ENCODE measurements at places on chromosomes 1 and 21. TPM values are rescaled to one million over a fixed set of nuclear protein-coding genes. Genes with fewer than 3 reads are reported as not detected.

DNA sequence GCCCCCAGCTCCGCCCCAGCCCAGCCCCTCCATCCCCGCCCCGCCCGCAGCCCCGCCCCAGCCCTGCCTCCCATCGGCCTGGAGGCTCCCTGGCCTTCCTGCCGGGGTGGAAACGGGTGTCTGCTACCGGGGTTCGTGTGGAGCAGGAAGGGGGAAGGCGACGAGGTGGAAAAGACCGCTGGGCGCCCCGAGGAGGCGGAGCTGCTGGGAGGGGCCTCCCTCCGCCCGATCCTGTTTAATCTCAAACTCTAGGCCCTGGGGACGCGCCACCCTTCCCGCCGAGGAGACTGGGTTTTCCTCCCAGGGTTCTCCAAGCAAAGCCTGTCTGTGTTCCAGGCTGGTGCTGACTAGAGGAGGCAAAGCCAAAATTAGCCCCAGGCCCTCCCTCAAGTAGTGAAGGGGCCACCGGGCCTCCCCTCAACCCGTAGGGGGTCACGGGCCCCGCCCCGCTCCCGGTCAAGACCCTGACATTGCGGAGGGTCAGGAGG lies 16.2 kb upstream of the TTLL10 start:
- peak overlapping the region; percentile 98 for H3K27ac ChIP-seq
- H3K4me3 ChIP-seq = peak overlapping the region; percentile 81
- DNase-seq = peak; percentile 90
- H3K4me1 ChIP-seq = peaks cover 15% of the 10 kb centered on the region
- H3K36me3 ChIP-seq = no peaks in the 10 kb centered on the region
- H3K27me3 ChIP-seq = peaks cover 25% of the 10 kb centered on the region

DNA sequence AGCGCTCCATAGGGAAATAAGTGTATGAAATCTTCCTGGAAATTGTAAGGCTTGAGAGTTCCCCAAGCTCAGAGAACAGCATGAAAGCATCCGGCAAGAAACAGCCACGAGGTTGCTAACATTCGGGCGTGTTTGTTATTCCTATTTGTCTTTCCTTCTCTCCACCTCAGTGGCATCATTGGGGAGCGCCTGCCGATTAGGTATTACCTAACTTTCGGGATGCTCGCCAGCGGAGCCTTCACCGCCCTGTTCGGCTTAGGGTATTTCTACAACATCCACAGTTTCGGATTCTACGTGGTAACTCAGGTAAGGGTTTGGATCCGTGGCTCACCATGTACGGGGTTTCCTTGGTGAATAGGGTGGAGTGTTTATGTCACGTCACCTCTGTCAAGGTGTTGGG lies 25.7 kb downstream of the SLC37A1 start:
- H3K4me3 ChIP-seq = no peak overlapping the region
- H3K36me3 ChIP-seq = peaks cover 23% of the 10 kb centered on the region
- no peaks in the 10 kb centered on the region for H3K27me3 ChIP-seq

DNA sequence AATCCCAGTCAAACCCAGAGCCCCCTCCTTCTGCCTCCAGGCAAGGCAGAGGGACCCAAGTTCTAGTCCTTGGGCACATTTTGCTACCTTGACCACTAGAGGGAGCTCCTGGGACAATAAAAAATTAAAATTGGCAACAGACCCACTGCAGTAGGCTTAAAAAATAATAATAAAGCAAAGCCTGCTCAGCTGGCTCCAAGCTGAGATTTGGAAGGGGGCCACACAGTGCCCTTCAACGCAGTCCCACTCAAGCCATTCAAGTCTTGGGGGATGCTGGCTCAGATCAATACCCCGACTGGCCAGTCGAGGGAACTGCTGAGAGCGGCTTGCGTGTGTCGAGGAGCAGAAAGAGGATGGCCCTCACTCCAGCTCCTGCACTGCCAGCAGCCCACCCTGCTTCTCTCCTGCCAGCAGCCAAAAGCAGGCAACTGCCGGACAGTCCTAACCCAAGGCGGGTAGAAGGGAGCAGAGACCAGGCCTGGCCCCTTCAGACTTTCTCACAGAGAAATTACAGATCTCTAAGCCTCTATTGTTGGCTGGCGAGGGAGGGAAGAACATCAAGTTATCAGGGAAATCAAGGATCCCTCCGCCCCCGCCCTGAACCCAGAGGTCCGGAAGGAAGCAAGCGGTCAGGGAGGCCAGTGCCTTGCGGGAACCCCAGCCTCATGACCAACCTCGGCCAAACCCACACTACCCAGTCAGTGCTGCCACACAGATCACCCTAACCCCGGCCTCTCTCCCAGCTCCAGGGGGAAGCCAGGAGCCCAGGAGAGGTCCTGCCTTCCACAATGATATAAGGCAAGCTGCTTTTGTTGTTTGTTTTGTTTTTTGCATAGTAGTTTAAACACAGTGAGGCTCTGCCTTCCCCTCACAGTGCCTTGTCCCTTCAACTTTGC lies 4.9 kb upstream of the ALDH4A1 start:
- peak; percentile 53 for DNase-seq
- no peaks in the 10 kb centered on the region for H3K27me3 ChIP-seq
- peak overlapping the region; percentile 82 for H3K27ac ChIP-seq
- H3K4me3 ChIP-seq = peak overlapping the region; percentile 14

- peak overlapping the region; percentile 90 for H3K27ac ChIP-seq
- H3K36me3 ChIP-seq = peaks cover 23% of the 10 kb centered on the region
- peak overlapping the region; percentile 47 for H3K4me3 ChIP-seq
- DNase-seq = no peak
- peaks cover 31% of the 10 kb centered on the region for H3K4me1 ChIP-seq
Measured at GRCh38 chr1:155166051-155166470, 7.0 kb downstream of the KRTCAP2 start.

- no peaks in the 10 kb centered on the region for H3K36me3 ChIP-seq
- no peak overlapping the region for H3K4me3 ChIP-seq
- DNase-seq = no peak
- peak overlapping the region; percentile 38 for H3K27ac ChIP-seq
Measured at GRCh38 chr21:46095814-46096595, 1.9 kb upstream of the COL6A2 start.

GRCh38 chr1:174556392-174556791 lies 108.6 kb downstream of the GPR52 start:
- no peaks in the 10 kb centered on the region for H3K36me3 ChIP-seq
- peaks cover 11% of the 10 kb centered on the region for H3K4me1 ChIP-seq
- DNase-seq = no peak
- no peaks in the 10 kb centered on the region for H3K27me3 ChIP-seq
- no peak overlapping the region for H3K27ac ChIP-seq

GRCh38 chr1:24186711-24186992 lies 437 bp downstream of the IFNLR1 start:
- H3K27ac ChIP-seq = peak overlapping the region; percentile 66
- H3K27me3 ChIP-seq = peaks cover 36% of the 10 kb centered on the region
- no peaks in the 10 kb centered on the region for H3K36me3 ChIP-seq
- H3K4me1 ChIP-seq = peaks cover 18% of the 10 kb centered on the region
- no peak for DNase-seq
- peak overlapping the region; percentile 72 for H3K4me3 ChIP-seq

GRCh38 chr1:228913626-228914414 lies 178.5 kb downstream of the RHOU start:
- H3K27me3 ChIP-seq = no peaks in the 10 kb centered on the region
- no peak for DNase-seq
- H3K36me3 ChIP-seq = no peaks in the 10 kb centered on the region
- peaks cover 9% of the 10 kb centered on the region for H3K4me1 ChIP-seq

- H3K36me3 ChIP-seq = no peaks in the 10 kb centered on the region
- H3K4me3 ChIP-seq = no peak overlapping the region
- peaks cover under 1% of the 10 kb centered on the region for H3K27me3 ChIP-seq
- peak; percentile 32 for DNase-seq
- peaks cover 11% of the 10 kb centered on the region for H3K4me1 ChIP-seq
Measured at GRCh38 chr1:54125386-54126070, 27.3 kb downstream of the CDCP2 start.

DNA sequence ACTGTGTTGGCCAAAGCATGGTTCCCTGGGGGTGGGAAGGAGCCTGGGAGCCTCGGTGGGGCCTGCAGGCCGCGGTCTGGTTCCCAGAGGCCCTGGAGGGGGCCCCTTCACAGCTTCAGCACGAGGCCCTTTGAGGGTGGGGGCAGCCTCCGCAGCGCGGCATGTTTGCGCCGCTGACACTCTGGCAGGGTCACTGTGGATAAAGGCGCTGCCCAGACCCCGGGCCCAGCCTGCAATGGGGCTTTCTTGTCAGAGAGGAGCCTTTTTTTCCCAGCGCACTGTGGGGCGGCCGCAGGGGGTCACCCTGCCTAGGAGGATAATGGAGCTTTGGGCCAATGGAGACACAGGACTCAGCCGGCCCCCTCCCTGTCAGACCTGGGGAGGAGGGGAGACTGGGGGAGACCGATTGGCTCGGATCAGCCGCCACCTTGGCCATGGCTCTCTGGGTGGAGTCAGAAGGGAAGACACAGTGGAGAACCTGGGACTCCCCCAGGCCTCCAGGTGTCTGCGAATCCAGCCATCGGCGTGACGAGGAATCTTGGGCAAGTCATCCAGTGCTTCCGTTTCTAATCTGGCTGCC lies 26.0 kb downstream of the EPHB2 start:
- no peaks in the 10 kb centered on the region for H3K4me1 ChIP-seq
- no peak overlapping the region for H3K4me3 ChIP-seq
- no peak for DNase-seq
- H3K27ac ChIP-seq = no peak overlapping the region
- no peaks in the 10 kb centered on the region for H3K36me3 ChIP-seq

DNA sequence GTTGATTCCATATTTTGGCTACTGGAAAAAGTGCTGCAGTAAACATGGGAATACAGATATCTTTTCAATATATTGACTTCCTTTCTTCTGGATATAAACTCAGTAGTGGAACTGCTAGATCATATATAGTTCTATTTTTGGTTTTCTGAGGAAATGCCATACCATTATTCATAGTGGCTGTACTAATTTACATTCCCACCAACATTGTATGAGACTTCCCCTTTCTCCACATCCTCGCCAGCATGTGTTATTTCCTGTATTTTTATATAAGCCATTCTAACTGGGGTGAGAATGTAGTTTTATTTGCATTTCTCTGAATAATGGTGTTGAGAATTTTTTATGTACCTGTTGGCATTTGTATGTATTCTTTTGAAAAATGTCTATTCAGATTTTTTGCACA lies 385.2 kb downstream of the NUF2 start:
- no peaks in the 10 kb centered on the region for H3K4me1 ChIP-seq
- DNase-seq = no peak

DNA sequence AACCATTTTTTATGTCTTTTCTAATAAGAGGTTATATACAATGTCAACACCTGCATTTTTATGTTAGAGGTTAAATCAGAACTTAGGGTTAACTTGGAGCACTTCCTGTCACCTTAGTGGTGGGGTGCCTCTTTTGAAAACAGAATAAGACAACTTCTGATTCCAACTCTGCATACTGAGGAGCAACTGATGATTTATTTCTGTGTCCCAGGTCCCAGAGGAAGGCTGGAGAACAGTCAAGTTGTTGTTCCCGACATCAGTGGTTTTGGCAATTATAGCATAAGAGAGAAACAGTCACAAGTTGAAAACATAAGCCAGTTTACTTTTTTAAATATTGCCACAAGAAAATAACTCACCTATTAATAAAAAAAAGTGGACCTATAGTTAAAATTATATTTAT lies 871.0 kb upstream of the ADAMTS5 start:
- peak overlapping the region; percentile 49 for H3K27ac ChIP-seq
- H3K4me1 ChIP-seq = no peaks in the 10 kb centered on the region
- H3K36me3 ChIP-seq = no peaks in the 10 kb centered on the region
- no peaks in the 10 kb centered on the region for H3K27me3 ChIP-seq

GRCh38 chr1:199719156-199719842 lies 308.2 kb upstream of the NR5A2 start:
- H3K4me1 ChIP-seq = no peaks in the 10 kb centered on the region
- H3K27me3 ChIP-seq = no peaks in the 10 kb centered on the region
- H3K4me3 ChIP-seq = no peak overlapping the region
- no peak overlapping the region for H3K27ac ChIP-seq
- no peak for DNase-seq

DNA sequence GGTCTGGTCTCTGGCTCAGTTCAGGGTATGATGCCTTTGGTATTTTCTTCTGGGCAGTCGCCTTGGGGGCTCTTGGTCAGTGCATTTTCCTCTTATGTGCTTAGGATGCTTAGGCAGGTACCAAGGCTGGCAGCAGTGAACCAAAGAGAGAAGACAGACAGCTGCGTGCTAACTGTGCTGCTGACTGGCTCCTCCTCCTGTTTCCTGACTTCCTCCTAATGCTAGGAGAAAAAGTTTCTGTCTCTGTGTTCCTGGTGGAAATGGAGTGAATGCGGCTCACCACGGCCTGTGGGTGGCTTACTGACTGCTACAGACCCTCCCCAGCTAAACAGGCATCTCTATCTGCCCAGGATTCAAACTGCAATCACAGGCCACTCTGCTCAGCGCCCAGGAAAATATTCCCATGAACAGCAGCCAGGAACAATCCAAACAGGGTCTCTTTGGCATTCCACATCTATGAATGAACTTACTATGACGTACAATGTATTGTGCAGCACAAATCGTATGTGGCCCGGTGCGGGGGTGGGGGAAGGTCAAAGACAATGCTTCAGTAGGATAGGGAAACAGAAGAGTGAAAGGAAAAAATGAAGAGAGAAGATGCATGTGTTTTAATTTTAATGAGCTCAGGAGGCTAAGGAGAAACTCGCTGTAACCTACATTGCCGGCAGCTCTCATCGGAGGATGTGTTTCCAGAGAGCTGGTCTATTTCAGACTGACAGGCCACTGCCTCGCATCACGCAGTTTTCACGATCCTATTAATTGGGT lies 2.8 kb downstream of the ABCG1 start:
- H3K27me3 ChIP-seq = no peaks in the 10 kb centered on the region
- H3K27ac ChIP-seq = peak overlapping the region; percentile 87
- peaks cover 41% of the 10 kb centered on the region for H3K4me1 ChIP-seq
- DNase-seq = no peak

- H3K4me3 ChIP-seq = no peak overlapping the region
- H3K27ac ChIP-seq = no peak overlapping the region
- no peaks in the 10 kb centered on the region for H3K27me3 ChIP-seq
- H3K36me3 ChIP-seq = peaks cover 22% of the 10 kb centered on the region
Measured at GRCh38 chr1:155019377-155020245, 14.0 kb downstream of the DCST2 start.

- H3K27me3 ChIP-seq = no peaks in the 10 kb centered on the region
- H3K27ac ChIP-seq = no peak overlapping the region
- no peak overlapping the region for H3K4me3 ChIP-seq
- H3K4me1 ChIP-seq = peaks cover 13% of the 10 kb centered on the region
- no peak for DNase-seq
Measured at GRCh38 chr21:31279986-31280385, 64.1 kb downstream of the TIAM1 start.

GRCh38 chr1:5415606-5416005 lies 576.6 kb downstream of the NPHP4 start:
- DNase-seq = no peak
- H3K36me3 ChIP-seq = no peaks in the 10 kb centered on the region
- peaks cover 51% of the 10 kb centered on the region for H3K27me3 ChIP-seq
- H3K27ac ChIP-seq = no peak overlapping the region

The AGT gene
- total RNA-seq = 54.6 TPM

The PRRX1 gene
- 74.7 TPM for total RNA-seq

The HMCN1 gene
- total RNA-seq = 8.9 TPM

The SUSD4 gene
- 2.5 TPM for total RNA-seq

The KCNT2 gene
- total RNA-seq = 0.60 TPM

The PRAMEF2 gene
- not detected for total RNA-seq

The PTPRC gene
- 7.5 TPM for total RNA-seq

The TTC34 gene
- total RNA-seq = 0.91 TPM

The SEC16B gene
- 1.9 TPM for total RNA-seq

The TLR5 gene
- total RNA-seq = 2.3 TPM

The LCE1B gene
- not detected for total RNA-seq
